ENCODE measurements at places on chromosomes 5 and 9. TPM values are rescaled to one million over a fixed set of nuclear protein-coding genes. Genes with fewer than 3 reads are reported as not detected.

GRCh38 chr5:56595566-56595965 lies 219.8 kb upstream of the MAP3K1 start:
- H3K36me3 ChIP-seq: no peaks in the 10 kb centered on the region
- no peak overlapping the region for H3K27ac ChIP-seq
- no peak for DNase-seq
- no peak overlapping the region for H3K4me3 ChIP-seq
- no peaks in the 10 kb centered on the region for H3K4me1 ChIP-seq

DNA sequence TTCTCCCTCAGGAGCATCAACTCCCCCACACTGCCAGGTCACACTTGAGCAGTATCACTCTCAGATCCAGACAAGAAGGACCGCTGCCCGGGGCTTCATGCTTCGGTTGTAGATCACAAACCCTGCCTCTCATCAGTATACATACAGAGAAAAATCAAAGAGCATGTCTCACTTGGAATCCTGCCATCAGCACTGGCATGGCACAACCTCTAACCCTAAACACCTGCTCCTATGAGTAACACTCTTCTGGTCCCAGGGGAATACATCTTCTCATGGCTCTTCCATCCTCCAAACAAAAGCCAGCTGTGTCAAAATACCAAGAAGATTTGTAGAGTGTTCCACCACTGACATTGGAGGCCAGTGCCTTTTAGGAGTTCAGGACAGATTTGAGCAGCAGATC lies 84.8 kb upstream of the MIER3 start:
- no peak overlapping the region for H3K4me3 ChIP-seq
- no peaks in the 10 kb centered on the region for H3K36me3 ChIP-seq
- H3K27me3 ChIP-seq: peaks cover 7% of the 10 kb centered on the region
- DNase-seq: no peak
- no peaks in the 10 kb centered on the region for H3K4me1 ChIP-seq

Gene DRD1
- not detected for total RNA-seq

Gene SMIM33
- not detected for total RNA-seq

Gene DCTN3
- total RNA-seq: 191 TPM

Gene KCNN2
- total RNA-seq: 14.0 TPM
